ENCODE measurements at places on chromosomes 4 and X. TPM values are rescaled to one million over a fixed set of nuclear protein-coding genes. Genes with fewer than 3 reads are reported as not detected.

Gene HSD17B13
- 0.60 TPM for total RNA-seq

Gene CASP3
- 50.3 TPM for total RNA-seq

Gene FREM3
- total RNA-seq = not detected

Gene MAP3K15
- not detected for total RNA-seq

Gene UGT2A1
- not detected for total RNA-seq

Measured in pericardium fibroblast (primary cell).